Skin of body (tissue), 3 donors: ENCODE measurements at places on chromosomes 7 and 10.
A peak's percentile ranks its signal among the peaks of the same experiment; 100 is the strongest.

DNA sequence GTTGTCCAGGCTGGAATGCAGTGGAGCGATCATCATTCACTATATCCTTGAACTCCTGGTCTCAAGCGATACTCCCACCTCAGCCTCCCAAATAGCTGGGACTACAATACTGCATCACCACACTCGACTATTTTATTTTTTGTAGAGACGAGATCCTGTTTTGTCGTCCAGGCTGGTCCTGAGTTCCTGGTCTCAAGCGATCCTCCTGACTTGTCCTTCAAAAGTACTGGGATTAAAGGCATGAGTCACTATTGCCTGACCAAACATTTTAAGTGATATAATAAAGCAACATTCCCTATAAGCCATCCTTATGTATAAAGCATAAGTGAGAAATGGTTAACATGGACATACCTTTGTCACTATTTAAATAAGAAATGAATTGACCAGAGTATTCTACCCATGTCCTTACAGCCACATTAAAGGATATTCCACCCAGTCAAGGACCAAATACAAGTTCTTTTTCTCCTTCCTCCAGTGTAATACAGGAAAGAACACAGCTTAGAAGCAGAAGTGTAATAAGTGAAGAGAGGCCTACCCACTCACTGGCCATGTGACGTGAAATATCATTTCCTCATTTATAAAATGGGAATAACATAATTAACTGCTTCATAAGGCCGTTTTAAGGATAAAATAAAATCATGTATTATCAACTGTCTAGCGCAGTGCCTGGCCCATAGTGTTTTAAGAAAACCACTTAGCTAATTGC, 82.0 kb downstream of the DOCK4 start:
- DNase-seq = no peak

GRCh38 chr10:97849103-97849686, 448 bp upstream of the GOLGA7B start:
- no peak for DNase-seq

- DNase-seq = no peak
Measured at GRCh38 chr7:109462171-109462570, 892.5 kb downstream of the DNAJB9 start.

DNA sequence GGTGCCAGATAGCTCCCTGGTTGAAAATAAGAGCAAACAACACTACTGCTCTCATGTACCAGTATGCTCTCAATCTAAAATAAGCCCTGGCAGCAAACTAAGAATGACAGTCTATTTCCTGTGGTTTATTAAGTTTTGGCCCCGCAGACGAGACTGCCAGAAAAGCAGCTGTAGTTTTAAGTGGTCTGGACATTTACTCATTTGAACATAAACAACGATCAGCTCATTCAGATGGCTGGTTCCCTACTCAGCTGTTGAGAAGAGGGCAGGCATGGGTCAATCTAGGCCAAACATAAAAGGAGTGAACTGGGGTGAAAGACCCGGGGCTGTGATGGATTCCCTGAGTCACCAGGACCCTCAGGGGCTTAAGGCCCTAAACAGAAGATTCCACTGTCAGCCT, 4.5 kb downstream of the TRIL start:
- peak; percentile 53 for DNase-seq

GRCh38 chr10:17816199-17816598, 7.1 kb downstream of the MRC1 start:
- no peak for DNase-seq

GRCh38 chr10:122373721-122374120, 787 bp upstream of the PLEKHA1 start:
- DNase-seq = peak; percentile 65

GRCh38 chr7:36788825-36789470, 64.7 kb upstream of the AOAH start:
- DNase-seq = no peak

GRCh38 chr10:129641982-129642381, 174.9 kb downstream of the MGMT start:
- DNase-seq = no peak

DNA sequence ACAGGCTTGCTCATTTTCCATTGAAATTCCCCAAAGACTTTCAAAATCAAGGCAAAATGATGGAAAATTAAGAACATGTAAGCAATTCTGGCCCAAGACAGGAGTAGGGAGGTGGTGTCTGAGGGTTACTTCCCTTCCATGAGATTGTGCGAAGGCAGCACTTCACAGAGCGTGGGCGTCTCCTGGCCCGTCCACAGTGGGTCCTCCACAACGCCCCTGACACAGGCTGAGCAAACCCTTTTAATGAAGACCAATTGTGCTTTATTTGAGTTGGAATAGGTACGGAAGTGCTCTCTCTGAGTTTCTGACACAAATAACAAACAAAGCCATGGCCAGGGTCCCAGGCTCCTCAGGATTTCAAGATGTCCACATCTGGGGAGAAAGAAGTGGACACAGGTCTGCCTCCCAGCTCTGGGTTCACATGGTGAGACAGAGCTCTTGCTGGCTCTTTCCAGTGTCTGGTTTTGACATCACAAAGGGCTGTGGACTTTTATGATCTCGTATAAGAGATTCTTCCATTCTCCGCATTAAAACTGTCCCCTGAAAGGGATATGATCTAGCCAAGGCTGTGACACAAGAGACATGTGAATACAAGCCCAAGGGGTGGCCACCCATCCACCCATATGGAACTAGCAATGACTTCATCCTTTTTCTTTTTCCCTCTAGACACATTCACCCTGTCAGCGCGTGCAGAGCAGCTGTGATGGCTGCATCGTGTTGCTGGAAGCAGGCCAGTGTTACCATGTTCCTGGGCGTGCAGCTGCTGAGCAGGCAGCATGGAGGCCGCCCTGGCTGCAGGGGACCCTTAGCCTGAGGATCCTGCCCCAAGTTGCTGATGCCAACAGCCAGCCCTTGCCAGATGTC, 145.6 kb downstream of the ADAM12 start:
- peak; percentile 90 for DNase-seq

GRCh38 chr10:3008518-3009195, 58.7 kb upstream of the PFKP start:
- DNase-seq = no peak

DNA sequence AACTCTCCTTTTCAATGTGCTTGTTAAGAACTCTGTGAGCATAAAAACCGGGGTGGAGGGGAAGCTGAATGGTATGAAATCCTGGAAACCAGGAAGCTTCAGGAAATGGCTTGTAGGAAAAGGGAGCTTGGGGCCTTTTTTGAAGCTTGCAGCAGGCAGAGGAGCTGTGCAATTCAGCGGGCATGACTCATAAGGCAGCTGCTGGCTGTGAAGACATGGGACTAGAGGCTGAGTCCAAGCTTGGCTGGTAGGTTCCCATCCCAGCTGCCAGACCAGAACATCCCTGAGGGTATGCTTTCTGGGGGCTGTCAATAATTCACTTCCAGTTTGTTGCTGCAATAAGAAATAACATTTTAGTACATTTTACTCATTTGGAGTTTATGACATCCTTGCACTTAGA, 36.8 kb upstream of the CDC14C start:
- DNase-seq = no peak

- DNase-seq = no peak
Measured at GRCh38 chr10:15351099-15351820, 19.8 kb downstream of the FAM171A1 start.

DNA sequence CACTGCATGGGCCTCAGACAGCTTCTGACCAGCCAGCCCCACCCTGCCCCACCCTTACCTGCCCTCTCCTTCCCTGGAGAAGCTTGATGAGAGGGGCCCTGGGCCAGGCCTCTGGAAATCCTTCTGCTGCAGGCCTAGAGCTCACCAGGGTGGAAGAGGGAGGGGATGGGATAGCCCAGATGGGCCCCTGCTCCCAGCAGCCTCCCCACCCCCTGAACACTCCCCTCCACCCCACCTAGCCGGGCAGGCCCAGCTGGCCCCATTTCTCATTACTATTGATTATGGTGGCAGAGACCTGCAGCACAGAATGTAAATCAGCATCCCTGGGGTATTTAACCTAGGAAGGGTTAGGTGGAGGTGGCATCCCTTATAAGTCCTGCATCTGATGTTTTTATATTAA, 11.6 kb upstream of the RET start:
- no peak for DNase-seq

DNA sequence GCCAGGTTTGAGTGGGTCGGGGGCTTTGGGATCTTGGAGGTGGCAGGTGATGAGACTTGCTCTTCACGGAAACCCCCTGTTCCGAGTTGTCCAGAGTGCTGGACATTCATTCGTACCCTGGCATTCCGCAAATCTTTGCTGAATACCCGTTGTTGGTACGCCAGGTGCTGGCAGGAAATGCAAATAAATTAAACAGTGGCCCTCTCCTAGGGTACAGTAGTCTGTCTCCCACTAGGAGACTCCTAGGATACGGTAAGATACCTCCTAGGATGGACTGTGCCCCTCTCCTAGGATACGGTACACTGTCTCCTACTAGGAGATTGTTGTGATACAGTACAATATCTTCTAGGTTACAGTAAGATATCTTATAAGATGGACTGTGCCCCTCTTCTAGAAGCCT, 544 bp downstream of the SEC23IP start:
- DNase-seq = no peak

DNA sequence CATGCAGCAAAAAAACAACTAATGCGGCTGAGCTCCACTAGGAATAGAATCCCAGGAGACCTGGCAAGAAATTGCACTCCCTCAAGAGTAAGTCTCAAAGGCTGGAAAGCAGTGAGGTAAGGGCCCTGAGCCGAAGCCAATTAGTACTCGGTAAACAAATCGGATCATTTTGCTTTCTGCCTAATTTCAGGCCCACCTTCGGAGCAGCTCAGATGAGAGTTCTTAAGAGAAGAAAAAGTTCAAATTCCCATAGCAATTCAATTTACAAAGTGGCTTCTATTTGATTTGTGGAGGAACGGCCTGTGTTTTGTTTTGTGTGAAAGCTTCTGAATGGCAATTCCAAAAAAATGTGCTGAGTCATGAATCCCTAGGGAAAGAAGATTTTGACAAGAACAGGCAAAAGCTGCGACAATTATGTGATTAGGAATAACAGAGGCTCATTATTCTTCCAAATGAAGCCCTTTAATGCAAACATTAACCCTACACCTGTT, 60.9 kb downstream of the SLC16A9 start:
- no peak for DNase-seq

DNA sequence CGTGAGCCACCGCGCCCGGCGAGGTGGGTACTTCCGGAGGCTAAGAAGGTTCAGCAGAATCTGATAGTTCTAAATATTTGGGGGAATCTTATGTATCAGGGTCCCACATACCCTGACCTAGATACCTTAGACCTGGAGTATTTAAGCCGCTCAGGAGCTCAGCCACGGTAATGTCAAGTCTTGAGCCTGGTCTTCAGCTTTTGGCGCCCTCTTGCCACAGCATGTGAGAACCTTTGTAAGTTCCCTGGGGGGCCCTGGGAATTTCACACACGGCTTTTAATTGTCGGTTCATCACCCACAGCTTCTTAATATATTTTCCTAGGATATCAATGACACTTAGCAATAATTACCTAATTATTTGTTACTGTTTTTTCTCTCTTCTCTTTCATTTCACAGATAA, 324.3 kb upstream of the GALNT17 start:
- DNase-seq = no peak

DNA sequence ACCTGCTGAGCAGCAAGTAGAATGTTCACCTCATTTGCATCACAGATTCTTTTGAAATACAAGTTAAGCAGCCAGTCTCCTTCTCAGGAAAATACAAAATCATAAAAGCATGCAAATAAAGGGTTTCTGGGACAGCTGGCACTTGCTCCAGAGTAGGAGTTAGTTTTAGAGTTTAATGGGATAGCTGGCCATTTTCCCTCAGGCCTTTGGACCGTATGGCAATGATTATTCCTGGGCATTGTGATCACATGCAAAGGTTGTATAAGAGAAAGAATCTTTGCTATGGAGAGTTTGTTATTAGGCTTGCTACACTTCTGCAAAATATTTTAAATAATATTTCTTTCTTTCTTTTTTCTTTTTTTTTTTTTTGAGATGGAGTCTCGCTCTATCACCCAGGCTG, 240.8 kb downstream of the CDK14 start:
- DNase-seq = no peak

GRCh38 chr10:15672469-15672868, 47.3 kb downstream of the ITGA8 start:
- no peak for DNase-seq

- DNase-seq = no peak
Measured at GRCh38 chr10:120555842-120556532, 99.0 kb downstream of the PLPP4 start.

DNA sequence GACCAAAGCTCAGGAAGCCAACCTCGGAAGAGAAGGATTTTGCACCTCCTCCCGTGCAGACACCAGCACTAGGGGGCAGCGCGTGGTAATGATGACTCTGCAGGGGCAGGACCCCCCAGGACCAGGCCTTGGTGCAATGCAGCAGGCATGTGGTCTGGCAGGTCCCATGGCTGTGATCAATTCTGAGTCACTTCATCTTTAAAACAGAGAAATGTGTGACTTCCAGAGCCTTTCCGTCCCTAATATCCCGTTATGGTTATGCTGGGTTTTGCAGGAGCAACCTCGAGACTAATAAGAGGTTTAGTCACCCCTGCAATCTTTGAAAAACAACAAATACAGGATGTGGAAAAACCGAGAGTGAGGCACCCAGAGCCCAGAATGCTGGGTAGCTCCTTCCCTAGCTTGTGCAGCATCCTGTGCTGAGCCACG, 30.2 kb upstream of the GJD4 start:
- no peak for DNase-seq

GRCh38 chr7:92010215-92010614, 69.6 kb downstream of the AKAP9 start:
- DNase-seq = no peak

DNA sequence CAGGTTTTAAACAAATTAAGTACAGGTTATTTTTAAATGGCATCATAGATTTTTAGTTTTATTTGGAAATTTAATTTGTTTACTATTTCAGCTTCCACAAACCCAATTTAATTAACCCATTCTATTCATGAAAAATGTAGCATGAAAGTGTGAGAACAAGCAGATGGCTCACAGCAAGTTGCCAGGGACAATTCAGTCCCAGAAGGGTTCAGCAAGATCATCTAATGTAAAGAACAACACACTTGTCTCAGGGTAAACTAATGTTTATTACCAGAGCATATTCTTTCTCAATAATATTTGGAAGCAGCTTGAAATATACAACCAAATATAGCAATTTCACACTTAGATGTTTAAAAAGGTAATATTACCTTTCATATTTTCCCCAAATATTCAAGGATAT, 166.9 kb upstream of the SLC13A1 start:
- no peak for DNase-seq
